Cerebellar cortex (tissue), 1 donor: ENCODE measurements at places on chromosomes 16 and 17.

GRCh38 chr16:4316864-4317531, 1.1 kb downstream of the GLIS2 start:
- DNase-seq: peak; percentile 48

GRCh38 chr17:7107795-7108559, 6.6 kb downstream of the ASGR2 start:
- DNase-seq: no peak

DNA sequence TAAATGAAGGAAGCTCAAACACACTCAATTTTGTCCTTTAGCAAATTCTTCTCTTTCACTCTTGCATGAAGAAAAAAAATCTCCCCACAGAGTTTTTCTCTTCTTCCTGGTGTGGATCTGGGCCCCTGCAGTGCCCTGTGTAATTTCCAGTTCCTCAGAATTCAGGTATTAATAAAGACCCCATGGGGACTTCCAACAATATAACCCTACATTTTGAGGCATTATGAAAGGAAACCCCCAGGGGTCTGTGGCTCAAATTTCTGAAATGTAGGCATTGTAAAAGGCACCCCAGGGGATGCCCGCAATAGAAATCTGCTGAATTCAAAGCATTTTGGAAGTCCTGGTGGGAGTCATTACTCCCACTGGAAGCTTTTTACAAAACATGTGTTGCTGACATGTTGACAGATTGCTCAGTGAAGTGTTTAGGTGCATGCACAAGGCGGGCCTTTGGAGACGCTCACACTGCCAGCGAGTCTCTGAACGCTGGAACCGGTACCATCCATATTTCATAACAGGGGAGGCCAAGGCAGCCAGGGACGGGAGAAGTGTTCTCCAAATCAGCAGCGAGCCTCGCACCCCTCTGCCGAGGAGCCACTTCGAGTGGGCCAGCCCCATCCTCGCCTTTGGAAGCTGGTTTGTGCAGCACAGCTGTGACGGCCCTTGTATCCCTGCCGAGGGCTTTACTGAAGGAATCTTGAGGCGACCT, 154.0 kb downstream of the ZNF423 start:
- peak; percentile 81 for DNase-seq

- peak; percentile 79 for DNase-seq
Measured at GRCh38 chr17:46192439-46193150, 634 bp downstream of the KANSL1 start.

DNA sequence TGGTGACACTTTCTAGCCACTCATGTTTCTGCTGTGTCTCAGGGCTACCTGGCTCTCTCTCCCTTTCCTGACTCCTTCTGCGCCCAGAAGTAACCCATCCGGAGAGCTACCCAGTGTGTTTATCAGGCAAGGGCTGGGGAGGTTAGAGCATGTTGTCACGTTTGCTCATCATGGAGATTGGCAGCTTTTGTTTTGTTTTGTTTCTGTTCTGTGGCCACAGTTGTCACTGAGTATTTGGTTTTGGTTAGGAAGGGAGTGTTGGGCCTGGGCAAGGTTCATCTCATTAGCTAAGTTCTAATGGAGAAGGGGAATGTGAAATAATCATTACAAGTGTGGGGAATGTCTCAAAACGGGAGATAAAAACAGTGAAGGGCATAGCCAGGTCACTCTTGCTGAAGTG, 390.8 kb downstream of the CPPED1 start:
- DNase-seq: no peak

DNA sequence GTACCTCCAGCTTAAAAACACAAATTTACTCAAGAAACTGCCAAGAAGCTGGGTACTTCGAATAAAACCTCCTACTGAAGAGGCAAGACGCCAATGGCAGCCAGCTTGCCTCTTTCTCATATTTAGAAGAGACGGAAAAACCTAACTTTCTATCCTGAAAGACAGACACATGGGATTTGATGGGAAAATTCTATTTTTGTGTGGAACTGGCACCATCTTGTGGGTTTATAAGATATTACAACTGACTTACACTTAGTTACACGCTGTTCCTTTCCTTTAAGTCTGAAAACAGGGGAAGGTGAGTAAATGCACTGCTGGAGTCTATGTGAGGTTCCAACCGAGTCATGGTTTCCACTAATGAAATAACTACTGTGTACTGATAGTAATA, 10.3 kb downstream of the ZNF18 start:
- peak; percentile 62 for DNase-seq

DNA sequence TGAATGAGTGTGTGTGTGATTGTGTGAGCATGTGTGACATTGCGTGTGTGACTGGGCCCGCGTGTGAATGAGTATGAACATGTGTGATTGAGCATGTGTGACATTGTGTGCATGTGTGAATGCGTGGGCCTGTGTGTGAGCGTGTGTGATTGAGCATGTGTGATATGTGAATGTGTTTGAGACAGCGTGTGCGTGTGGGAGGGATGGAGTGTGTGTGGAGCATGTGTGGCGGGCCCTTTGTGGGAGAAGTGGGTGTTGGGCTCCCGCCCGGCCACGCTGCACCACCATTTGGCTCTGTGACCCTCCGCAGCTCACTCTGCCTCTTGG, 22.7 kb upstream of the GSE1 start:
- DNase-seq: no peak

- DNase-seq: peak; percentile 81
Measured at GRCh38 chr17:56977673-56978395, at the start of gene SCPEP1. TSS of gene SCPEP1 (plus strand) at chr17:56978131. CDS start at chr17:56978160, 29 bp downstream.

DNA sequence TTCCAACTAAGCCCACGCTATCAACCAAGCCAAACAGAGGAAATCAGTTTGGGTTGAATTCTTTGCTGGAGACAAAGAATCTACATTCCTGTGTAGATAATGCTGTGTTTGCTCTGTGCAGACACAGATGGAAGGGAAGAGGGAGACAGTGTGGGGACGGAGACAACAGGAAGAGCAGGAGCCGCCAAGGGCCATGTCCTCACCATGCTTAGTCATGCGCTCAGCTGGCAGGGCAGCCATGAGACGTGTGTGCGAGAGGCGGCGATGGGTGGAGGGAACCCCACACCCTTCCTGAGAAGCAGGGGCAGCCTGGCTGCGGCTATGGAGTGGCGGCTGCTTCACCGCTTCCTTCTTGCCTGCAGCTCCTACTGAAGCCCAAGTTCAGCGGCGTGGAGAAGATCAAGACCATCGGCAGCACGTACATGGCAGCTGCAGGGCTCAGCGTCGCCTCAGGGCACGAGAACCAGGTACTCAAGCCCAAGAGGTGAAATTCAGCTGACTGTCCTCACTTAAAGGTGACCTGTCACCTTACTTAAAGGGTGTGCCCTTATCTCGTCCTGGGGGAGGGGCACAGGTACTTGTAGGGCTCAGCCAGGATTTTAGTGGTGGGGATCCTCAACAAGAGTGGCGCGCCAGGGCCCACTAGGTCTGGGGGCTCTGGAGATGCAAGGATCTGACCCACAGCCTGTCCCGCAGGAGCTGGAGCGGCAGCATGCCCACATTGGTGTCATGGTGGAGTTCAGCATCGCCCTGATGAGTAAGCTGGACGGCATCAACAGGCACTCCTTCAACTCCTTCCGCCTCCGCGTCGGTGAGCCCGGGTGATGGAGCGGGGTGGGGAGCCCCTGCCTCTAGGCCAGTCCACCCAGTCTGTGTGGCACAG, 47.5 kb downstream of the ADCY7 start:
- DNase-seq: no peak

DNA sequence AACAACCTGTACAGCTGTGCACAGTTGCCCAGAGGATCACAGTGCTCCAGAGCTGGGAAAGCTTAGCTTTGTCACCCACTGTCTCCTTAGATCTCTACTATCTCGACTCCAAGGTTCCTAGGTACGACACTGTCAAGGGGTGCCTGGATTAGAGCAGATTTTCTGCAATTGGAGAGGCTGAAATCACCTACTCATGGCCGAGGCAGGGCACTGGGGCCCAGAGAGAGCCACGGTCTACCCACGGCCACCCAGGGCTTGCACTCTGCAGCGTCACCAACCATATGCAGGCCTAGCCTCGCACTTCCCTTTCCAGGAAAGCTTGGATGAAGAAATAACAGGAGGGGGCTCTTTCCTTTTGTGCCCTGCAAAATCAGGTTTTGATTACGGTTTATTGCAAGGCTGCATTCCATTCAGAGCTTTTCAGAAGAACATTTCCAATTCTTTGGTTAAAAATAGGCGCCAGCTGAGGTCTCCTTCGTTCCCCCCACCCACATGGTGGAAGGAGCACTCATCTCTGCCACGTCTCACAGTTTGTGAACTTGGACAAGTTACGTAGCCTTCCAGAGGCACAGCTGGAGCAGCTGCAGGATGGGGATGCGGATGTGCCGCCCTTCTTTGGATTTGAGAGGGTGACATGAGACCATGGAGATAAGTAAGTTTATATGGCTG, 80.0 kb downstream of the IRX5 start:
- DNase-seq: no peak

- DNase-seq: peak; percentile 20
Measured at GRCh38 chr17:38628441-38628840, 22.7 kb upstream of the SRCIN1 start.

DNA sequence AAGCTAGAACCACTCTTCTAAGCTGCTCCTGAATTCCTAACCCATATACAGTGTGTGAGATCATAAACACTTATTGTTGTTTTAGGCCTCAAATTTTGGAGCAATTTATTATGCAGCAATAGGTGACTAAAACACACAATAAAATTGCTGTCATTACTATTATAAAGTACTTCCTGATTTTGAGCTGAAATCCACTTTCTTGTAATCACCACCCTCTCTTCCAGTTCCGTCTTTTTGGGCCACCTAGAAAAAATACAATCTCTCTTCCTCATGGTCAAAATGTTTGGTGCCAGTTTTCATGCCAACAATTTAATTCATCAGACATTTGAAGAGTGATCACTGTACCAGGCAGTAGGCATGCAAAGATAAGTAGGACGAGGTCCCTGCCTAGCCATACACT, 43.3 kb upstream of the NF1 start:
- no peak for DNase-seq

GRCh38 chr16:30399435-30400186, 4.4 kb downstream of the ZNF48 start:
- no peak for DNase-seq

DNA sequence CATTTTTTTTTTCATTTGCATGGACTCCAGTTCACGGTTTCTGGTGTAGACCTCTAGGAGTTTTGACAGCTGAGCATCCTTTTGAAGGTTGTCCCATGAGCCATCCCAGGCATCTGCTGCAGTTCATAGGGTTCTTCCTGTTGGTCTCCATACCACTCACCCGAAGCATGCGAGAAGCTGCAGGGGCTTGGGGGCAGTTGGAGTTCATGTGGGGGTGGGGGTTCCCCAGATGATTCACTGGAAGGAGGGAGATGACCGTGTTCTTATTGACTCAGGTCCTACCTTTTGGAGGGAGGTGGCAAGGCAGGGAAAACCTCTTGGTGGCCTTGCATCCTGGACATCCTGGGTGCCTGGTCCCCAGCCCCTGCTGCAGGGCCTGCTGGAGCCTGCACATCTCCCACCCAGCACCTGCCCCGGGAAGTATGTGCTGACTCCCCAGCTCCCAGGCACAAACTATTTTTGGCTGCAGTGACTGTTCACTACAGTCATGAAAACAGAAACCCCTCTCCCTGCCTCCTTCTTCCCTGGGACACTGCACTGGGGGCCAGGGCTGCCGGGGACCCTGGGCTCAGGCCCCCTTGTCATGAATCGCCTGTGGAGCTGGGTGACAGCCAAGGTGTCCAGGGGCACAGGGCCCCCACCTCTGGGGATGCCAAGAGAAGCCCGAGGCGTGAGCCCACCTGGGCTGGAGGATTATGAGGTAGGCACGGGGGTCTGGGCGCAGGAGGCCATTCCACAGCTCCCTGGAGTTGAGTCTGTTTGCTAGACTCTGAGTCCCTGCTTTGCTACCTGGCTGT, 64.9 kb upstream of the LGALS9 start:
- DNase-seq: no peak
